ENCODE measurements at places on chromosomes 11 and 22. TPM values are rescaled to one million over a fixed set of nuclear protein-coding genes. Genes with fewer than 3 reads are reported as not detected.

DNA sequence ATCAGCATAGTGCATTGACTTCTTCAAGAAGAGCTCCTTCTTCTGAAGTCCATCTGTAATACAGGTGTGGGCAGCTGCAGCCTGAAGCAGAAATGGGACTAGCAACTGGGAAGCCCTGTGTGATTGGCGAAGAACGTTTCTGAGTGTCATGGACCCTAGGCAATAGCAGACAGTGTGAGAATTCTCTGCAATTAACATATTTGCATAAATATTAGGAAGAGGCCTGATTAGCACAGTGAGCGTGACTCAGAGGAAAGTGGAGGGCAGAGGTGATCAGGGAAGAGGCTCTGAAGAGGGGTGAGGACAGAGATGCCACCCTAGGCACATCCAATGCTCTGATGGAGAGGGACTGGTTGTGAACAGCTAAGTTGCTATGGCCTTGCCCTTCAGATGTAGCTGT is 171.2 kb upstream of the ZBED5 start:
- no peak for DNase-seq
- H3K27me3 ChIP-seq = no peaks in the 10 kb centered on the region
- no peaks in the 10 kb centered on the region for H3K4me1 ChIP-seq

- DNase-seq = no peak
- H3K27me3 ChIP-seq = no peaks in the 10 kb centered on the region
- H3K4me3 ChIP-seq = no peak overlapping the region
- H3K4me1 ChIP-seq = no peaks in the 10 kb centered on the region
- no peaks in the 10 kb centered on the region for H3K36me3 ChIP-seq
These were observed 494.1 kb downstream of the DLG2 start for GRCh38 chr11:85132851-85133585.

DNA sequence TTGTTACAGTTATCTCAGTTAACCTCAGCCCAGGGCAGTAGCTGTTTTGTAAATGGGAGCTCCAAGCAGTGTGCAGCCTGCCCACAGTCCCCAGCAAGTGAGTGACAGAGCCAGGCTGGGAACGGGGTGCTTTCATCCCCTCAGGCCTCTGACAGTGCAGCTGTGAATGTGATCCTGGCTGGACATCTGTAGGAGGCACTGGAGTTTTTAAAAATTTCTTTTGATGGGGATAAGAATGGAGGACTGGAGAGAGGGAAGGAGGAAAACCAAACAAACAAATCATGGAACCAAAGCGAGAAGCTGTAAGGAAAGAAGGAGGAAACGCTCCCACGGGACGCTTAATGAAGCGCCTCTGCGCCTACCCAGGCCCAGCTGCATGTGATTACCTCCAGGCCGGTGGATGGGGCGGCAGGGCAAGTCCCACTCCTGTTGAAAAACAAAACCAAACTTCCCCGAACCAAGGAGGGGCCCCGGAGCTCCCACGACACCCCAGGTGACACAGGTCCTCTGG is 40.6 kb downstream of the SCUBE1 start:
- H3K27ac ChIP-seq = no peak overlapping the region
- H3K27me3 ChIP-seq = no peaks in the 10 kb centered on the region
- DNase-seq = no peak
- H3K4me3 ChIP-seq = no peak overlapping the region
- H3K36me3 ChIP-seq = no peaks in the 10 kb centered on the region

- H3K36me3 ChIP-seq = peaks cover 5% of the 10 kb centered on the region
- H3K27ac ChIP-seq = no peak overlapping the region
- no peak overlapping the region for H3K4me3 ChIP-seq
- H3K4me1 ChIP-seq = no peaks in the 10 kb centered on the region
- no peaks in the 10 kb centered on the region for H3K27me3 ChIP-seq
- no peak for DNase-seq
These were observed 18.7 kb downstream of the PPM1F start for GRCh38 chr22:21933910-21934309.

KDELR3 gene
- polyA plus RNA-seq = 25.8 TPM

- no peaks in the 10 kb centered on the region for H3K4me1 ChIP-seq
- H3K4me3 ChIP-seq = no peak overlapping the region
- no peaks in the 10 kb centered on the region for H3K27me3 ChIP-seq
- H3K27ac ChIP-seq = no peak overlapping the region
- H3K36me3 ChIP-seq = peaks cover 2% of the 10 kb centered on the region
These were observed 158.6 kb downstream of the FCHSD2 start for GRCh38 chr11:72983560-72983959.

GRCh38 chr11:65578667-65579066 is 2.8 kb downstream of the EHBP1L1 start:
- peaks cover 8% of the 10 kb centered on the region for H3K36me3 ChIP-seq
- no peak overlapping the region for H3K27ac ChIP-seq
- H3K4me3 ChIP-seq = no peak overlapping the region
- no peak for DNase-seq

- no peaks in the 10 kb centered on the region for H3K4me1 ChIP-seq
- no peak overlapping the region for H3K4me3 ChIP-seq
- DNase-seq = no peak
- H3K27me3 ChIP-seq = no peaks in the 10 kb centered on the region
- no peak overlapping the region for H3K27ac ChIP-seq
These were observed 111.4 kb upstream of the TBCEL start for GRCh38 chr11:120912504-120912903.

- no peak for DNase-seq
- no peak overlapping the region for H3K4me3 ChIP-seq
- no peaks in the 10 kb centered on the region for H3K4me1 ChIP-seq
- no peak overlapping the region for H3K27ac ChIP-seq
These were observed 42.4 kb upstream of the GLYAT start for GRCh38 chr11:58774164-58774593.

OR52N5 gene
- polyA plus RNA-seq = not detected

All from aorta (tissue), 5 donors.